ENCODE measurements at places on chromosomes 16 and 17. TPM values are rescaled to one million over a fixed set of nuclear protein-coding genes. Genes with fewer than 3 reads are reported as not detected.

KCNJ18 gene
- not detected for total RNA-seq

NXPH3 gene
- not detected for total RNA-seq

CHTF18 gene
- total RNA-seq, result 30.7 TPM

CACNA1G gene
- not detected for total RNA-seq

SLC13A2 gene
- total RNA-seq, result not detected

ASPHD1 gene
- not detected for total RNA-seq

AFMID gene
- total RNA-seq, result 2.3 TPM

RNF112 gene
- 0.76 TPM for total RNA-seq

RAB11FIP3 gene
- 49.0 TPM for total RNA-seq

MT2A gene
- total RNA-seq, result 71.4 TPM

GRAPL gene
- total RNA-seq, result 41.5 TPM

GLTPD2 gene
- total RNA-seq, result not detected

DNA sequence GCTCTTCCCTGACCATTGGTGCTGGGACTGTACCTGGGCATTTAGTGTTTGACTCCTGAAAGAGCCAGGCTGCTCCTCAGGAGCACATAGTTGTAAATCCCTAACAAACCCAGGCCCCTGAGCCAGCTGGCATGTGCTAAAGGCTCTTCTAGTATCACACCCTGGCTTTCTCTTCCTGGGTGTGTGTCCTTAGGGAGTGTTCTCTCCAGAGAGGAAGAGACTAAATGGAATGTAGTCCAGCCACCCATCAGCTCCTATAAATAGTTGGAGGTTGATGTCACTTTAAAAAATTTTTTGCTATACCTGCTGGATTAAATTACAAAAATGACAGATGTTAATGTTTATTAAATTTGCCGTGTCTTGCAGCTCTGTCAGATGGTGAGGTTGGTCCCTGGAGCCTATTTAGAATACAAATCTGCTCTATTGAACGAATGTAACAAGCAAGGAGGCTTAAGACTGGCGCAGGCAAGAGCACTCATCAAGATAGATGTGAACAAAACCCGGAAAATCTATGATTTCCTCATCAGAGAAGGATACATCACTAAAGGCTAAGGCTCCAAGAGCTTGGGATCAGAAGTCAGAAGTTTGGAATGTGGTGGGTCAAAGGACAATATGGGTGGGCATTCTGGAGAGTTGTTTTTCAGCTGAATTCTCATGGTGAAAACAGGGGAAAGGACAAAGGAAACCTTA is 13.1 kb upstream of the DUSP14 start:
- DNase-seq, result no peak

DNA sequence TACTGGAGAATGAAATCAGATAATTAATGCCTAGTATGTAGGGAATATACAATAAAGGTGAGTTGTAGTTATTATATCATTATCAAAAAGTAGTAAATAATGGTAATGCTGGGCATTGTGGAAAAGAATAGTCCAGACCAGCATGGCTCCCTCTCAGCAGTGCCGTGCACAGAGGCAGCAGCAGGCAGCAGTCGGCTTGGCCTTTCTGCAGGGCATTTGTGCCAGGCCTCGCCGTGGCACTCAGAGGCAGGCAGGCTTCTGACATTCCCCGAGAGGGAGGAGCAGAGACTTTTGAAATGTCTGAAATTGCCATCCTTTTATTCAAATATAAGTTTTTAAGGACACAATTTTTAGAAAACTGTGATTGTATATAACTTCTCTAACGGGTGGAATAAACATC is 15.0 kb downstream of the KIAA0513 start:
- no peak for DNase-seq

- DNase-seq, result peak; percentile 91
These were observed 8.9 kb downstream of the UBTF start for GRCh38 chr17:44210342-44211192.

DNA sequence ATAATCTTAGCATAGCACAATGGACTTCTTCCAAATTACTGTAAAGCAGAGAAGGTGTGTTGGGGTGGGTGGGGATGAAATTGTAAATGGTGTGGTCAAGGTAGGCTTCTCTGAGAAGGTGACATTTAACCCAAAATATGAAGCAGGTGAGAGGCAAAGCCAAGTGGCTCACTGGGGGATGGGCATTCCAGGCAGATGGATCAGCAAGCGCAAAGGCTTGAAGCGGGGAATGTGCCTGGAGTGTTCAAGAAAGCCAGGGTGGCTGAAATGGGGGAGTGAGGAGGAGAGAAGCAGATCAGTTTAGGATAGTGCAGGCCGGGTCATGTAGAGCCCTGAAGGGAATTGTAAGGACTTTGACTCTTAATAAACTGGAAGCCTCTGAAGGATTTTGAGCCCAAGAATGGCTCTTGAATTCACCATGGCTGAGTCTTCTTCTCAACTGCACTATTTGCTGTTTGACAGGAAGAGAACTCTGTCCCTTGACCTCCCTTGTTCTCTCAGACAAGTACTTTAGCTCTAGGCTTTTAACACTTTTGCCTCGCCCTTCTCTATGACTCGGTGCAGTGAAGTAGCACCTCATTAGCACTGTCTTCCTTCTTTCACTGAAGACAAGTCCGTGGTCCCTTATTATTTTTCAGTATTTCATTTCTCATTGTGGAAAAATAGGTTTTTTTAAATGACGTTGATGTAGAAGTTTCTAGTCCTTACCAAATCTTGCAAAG is 14.7 kb downstream of the CACNG3 start:
- DNase-seq, result no peak

GRCh38 chr16:81221731-81222130 is 16.8 kb upstream of the BCO1 start:
- no peak for DNase-seq

GRCh38 chr17:10792151-10792550 is 11.7 kb downstream of the TMEM238L start:
- peak; percentile 2 for DNase-seq

GRCh38 chr17:66347661-66348514 is 45.5 kb downstream of the PRKCA start:
- DNase-seq, result no peak

- DNase-seq, result no peak
These were observed 108.4 kb downstream of the OR1D5 start for GRCh38 chr17:2954898-2955445.

GRCh38 chr16:48057048-48057447 is 98.7 kb downstream of the ABCC12 start:
- DNase-seq, result no peak

- DNase-seq, result no peak
These were observed 15.9 kb upstream of the CLEC18C start for GRCh38 chr16:70157477-70158260.

DNA sequence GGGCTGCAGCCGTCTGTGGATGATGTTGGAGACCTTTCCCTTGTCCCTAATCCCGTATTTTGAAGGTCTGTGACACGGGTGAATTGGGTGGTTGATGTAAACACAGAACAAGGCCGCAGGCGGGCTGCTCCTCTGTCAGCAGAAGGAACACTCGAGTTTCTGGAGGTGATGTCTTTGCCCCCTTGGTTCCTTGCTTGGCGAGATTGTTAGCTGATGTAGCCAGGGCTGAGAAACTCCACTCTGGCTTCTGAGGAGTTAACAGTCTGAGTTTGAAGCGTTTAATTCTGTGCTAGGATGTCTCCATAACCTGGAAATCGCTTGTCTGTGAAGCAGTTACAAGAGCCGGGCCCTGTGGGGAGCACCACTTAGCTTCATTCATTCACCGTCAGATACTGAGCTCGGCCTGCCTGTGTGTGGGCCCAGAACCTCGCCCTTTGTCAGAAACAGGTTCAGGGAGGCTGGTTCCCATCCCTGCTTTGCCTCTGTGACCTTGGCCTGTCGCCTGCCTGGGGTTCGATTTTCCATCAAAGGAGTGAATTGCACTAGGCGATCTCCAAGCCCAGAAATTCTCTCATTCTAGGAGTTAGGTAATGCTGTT is 1.3 kb downstream of the MAPK8IP3 start:
- no peak for DNase-seq

GRCh38 chr17:11797803-11798202 is 199.5 kb downstream of the ZNF18 start:
- no peak for DNase-seq

GRCh38 chr17:42617956-42618431 is 8.5 kb downstream of the TUBG1 start:
- no peak for DNase-seq

DNA sequence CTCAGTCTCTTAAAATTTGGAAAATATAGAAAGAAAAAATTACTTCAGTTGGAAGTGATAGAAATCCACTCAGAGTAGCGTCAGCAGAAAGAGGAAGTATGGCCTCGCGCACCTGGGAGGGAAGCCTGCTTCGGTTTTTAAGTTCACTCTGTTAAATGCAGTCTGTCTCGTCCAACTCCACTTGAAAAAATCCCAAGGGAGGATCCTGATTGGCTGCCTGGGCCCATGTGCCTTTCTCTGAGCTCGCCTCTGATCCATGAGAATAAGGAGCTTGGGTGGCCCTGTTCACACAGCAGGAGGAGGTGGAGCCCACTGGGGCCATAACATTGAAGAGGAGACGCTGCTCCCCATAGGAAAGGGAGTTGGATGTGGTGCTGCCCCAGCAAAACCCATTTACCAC is 40.7 kb downstream of the DNAJA2 start:
- no peak for DNase-seq

DNA sequence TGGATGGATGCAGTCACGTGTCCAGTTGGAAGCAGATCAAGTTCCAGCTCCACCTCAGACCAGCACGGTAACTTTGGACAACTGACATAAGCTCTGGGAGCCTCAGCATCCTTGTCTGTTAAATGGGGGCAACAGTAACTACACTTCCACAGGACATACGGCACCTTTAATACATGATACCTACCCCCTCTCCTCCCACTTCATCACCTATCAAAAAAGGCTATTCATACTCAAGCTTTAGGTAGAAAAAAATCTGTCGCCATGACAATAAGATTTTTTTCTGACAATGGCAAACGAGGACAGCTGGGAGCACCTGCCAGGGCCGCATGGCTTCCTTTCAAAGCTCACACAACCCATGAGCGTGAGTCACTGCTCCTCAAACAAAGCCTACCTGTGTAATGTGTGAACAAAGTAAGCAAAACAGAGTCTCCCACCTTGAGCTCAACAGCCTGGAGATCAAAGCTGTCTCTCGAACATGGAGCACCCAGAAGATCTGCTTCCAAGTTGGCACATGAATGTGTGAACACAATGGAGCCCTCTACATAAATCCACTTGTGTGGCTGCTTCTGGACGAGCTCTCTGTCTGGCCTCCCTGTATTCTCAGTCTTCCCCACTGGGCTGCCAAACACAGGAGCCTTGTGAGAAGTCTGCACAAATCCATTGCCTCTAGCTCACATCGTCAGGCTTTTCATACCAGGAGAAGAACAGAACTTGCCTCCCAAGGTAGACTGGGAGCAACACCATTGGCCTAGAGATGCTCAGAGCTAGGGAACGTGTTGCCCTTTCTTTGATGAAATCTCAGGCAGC is 459.7 kb downstream of the SOX9 start:
- DNase-seq, result no peak

DNA sequence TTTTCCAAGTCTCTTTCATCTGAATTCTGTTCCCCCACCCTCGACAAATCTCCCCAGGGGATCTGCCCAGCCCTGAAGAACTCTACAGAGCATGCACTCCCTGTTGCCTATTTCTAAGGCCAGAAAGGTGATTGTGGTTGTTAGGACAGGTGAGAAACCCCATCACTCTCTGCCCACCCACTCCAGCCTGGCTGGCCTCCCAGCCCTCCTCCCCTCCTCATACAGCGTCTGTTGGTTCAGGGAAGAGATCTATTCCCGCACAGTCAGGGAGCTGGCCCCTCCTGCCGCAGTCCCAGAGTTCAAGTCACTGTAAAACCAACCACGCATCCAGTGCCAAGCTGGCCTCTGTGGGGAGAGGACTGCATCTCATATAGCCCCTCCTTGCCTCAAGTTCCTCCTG is 98.7 kb downstream of the KCNJ12 start:
- no peak for DNase-seq

DNA sequence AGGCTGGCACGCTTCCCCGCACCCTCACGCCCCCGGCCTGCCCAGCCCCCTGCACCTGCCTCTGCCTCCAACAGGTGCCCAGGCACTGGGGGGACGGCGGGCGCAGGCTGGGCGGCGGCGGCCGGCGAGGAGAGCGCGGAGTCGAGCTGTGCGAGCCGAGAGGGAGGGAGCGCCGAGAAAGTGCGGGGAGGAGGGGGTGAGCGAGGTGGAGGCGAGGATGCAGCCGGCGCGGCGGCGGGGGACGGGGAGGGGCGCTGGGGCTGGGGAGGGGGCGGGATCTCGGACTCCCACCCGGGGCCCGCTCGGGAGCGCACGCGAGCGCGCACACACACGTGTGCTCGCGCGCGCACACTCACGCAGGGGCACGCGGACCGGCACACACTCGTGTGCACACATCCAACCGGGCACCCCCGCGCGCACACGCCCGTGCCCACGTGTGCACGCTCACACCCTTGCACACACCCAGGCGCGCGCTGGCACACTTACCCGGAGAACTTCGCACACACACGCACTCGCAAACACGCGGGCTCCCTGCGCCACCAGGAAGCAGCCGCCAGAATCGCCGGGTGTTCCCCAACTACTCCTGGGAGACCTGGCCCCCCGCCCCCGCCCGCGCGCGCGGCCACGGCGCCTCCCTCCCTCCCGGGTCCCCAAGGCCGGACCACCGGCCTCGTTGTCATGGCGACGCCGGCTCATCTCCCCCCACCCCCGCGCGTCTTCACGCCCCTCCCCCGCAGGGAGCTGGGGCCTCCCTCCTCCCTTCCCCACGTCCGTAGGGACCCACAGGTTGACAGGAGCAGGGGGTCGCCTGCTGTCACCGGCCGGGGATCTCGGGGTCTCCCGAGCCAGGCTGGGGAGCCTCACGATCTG is at the start of gene DOC2A:
TSS of gene DOC2A (minus strand) at position 184 of the 870 bp plus-strand sequence. CDS start 805 bp downstream, outside the sequence.
- DNase-seq, result peak; percentile 29

GRCh38 chr16:70777496-70777895 is 23.5 kb downstream of the VAC14 start:
- no peak for DNase-seq

- DNase-seq, result no peak
These were observed 9.5 kb upstream of the GALK1 start for GRCh38 chr17:75774471-75774990.

GRCh38 chr16:24822542-24822941 is 23.2 kb upstream of the SLC5A11 start:
- DNase-seq, result no peak

GRCh38 chr17:41989702-41990419 is 23.3 kb downstream of the CNP start:
- no peak for DNase-seq

GRCh38 chr17:75110234-75110937 is 617 bp downstream of the ARMC7 start:
- DNase-seq, result no peak
